ENCODE measurements at places on chromosomes 3 and 15.

DNA sequence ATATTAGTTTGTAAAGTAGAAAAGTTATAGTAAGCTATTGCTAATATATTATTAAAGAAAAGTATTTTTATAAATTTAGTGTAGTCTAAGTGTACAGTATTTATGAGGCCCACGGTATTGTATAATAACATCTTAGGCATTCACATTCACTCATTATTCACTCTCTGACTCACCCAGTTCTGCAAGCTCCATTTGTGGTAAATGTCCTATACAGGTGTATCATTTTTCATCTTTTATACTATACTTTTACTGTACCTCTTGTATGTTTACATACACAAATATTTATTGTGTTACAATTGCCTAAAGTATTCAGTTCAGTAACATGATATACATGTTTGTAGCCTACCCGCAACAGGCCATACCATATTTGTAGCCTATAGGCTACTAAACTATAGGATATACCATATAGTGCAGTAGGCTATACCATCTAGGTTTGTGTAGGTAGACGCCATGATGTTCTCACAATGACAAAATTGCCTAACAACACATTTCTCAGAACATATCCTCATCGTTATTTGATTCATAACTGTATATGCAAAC is 246.8 kb upstream of the ALCAM start:
- DNase-seq, result no peak

DNA sequence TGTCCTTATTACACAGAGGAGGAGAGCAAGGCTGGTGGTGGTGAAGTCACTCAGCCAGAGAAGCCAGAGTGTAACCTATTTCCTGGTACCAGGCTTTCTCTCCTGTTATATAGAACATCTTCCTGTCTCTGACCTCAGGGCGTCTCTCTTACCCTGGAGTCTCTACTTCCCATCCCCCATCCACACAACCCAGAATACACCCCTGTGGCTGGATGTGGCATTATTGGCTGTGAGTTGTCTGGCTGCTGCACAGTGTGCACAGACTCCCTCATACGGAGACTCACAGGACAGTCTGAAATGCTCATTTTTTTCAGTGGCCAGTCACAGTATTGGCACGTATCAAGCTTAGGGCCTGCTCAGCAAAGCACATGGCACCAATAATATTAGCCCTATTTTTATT is 8.6 kb downstream of the PODXL2 start:
- no peak for DNase-seq

GRCh38 chr3:48694610-48695392 is 9.1 kb upstream of the NCKIPSD start:
- DNase-seq, result no peak

GRCh38 chr15:67180514-67181191 is 73.8 kb downstream of the AAGAB start:
- DNase-seq, result no peak

DNA sequence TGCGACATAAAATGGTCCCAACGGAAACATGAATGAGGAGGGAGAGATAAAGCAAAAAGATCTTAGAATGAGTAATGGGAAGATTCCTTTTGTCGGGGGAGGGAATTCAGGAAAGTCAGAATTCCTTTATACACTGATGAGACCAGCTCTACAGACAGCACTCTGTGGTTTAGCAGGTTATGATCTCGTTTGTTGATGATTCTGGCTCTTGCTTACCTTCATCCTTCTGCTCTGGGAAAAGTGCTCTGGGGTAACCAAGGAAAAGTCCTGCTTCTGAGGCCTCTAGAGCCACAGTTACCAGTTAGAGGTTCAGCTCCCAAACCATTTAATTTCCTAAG is 150.7 kb upstream of the NR2E3 start:
- no peak for DNase-seq

DNA sequence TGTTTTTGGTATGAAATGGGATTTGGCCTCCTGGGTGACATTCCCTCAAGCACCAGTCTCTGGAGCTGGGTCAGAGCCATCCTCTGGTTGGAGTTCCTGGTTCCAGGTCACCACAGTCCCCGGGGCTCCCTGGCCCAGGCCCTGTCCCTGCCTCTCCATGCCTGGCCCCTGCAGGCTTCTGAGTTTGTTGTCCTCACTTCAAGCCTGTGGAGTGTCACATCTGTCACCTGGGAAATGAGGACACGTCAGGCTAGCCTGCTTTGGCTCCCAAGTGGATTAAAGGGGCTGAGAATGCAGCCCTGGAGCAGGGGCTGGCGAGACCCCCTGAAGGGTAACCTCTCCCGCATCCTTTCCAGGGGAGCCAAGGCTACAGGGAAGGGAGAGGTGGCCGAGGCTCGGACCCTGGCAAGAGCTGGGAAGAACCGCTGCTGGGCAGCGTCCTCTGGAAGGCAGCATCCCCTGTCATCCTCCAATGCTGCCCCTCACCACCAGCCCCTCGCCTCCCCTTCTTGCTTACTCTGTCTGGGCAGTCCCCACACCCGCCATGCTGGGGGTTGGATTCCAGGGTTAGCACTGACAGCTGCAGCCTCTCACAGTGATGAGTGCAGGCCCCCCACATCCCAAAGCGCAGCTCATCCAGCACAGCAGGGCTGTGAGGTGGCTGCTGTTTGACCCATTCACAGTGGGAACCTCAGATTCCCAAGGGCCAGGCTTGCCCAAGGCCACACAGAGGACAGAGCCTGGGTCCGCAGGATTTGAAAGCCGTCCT is 75.5 kb upstream of the IQSEC1 start:
- DNase-seq, result no peak

- DNase-seq, result no peak
These were observed 7.6 kb downstream of the ZNF639 start for GRCh38 chr3:179330438-179330837.

DNA sequence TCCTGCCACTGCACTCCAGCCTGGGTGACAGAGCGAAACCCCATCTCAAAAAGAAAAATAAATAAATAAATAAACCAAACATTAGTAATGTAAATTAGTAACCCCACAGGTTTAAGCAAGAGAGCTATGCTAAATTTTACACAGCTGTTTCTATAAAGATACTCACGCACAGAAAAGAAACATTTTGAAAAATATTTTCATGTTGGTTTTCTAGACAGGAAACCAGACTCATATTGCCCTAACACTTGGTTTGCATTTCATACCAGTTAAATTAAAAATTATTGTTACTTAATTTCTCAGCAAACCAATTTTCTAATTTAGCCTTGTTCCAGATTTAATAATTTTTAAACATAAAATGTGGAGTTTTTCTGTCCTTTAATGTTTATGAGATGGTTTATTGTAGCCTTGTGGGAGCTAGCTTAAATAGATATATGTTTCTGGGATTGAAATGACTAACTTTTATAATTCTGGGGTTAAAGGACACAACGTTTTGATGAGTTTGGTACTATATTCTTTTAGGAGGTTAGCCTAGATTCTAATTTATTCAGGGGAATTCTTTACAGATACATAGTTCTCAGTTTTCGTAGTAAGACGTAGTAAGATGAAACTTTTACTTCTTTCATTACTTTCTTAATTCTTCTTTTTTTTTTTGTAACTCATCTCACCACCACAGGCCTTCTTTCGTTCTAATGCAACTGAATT is 42.6 kb upstream of the SLC4A7 start:
- DNase-seq, result no peak

DNA sequence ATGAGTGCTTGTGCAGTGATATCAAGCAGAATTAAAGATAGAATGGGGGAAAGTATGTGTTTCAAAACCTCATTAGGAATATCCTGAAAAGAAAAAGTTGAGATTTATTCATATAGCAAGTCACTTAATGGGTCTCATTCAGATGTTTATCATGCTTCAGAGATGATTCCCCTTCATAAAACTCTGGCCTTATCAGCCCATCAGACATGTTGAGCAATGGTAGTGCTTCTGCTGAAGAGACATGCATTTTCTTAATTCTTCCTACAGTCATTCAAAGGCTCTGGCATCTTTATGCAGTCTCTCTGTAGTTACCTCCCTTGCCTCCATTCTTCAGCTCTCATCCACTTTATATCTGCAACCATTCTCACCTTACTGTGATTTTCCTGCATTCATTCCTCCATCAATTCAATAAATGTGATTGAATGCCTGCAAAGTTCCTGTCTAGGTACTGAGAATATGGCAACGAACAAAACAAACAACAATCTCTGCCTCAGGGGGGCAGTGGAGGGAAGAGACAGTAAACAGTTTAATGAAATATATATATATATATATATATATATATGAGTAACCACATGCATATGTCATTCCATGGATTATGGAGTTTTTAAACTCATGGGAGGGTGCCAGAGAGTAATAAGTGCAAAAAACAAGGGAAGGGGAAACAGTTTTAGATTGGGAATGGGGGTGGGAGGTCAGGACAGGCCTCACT is 138.5 kb downstream of the NECTIN3 start:
- no peak for DNase-seq

DNA sequence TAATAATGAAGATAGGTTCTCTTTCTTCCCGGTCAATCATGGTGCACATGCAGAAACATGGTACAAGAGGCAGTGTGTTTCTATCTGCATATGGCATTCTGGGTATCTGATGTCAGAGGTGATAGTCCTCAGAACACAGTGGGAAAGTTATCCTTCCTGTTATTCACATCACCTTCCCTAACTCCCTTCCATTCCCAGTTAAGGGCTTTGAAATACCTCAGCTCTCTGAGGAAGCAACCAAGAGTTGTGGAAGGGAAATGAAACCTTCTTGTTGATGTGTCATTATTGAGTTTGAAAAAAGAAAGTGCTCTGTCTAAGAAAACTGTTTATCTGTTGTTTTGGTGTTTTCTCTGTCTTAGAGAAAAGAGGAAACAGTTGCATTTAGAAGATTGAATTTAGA is 21.9 kb upstream of the P2RY13 start:
- DNase-seq, result peak; percentile 87

DNA sequence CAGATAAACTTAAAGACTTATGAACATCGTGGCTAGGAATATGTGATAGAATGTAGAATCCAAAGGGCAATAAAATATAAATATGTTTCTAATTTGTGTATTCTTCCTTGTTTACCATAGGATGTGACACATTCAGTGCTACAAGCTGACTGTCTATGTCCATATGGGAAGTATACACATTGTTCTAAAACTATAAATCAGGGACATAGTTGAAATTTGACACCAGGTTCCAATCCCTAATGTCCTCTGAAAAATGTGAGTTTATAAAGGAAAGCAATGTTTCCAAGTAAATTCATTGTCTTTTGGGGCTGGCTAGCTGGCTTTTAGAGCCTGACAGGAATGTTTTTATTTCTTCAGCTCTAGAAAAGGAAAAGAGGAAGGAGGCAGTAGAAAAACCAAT is 273.6 kb downstream of the CNTN4 start:
- DNase-seq, result no peak

GRCh38 chr3:187336322-187336721 is 31.9 kb upstream of the RTP4 start:
- no peak for DNase-seq

DNA sequence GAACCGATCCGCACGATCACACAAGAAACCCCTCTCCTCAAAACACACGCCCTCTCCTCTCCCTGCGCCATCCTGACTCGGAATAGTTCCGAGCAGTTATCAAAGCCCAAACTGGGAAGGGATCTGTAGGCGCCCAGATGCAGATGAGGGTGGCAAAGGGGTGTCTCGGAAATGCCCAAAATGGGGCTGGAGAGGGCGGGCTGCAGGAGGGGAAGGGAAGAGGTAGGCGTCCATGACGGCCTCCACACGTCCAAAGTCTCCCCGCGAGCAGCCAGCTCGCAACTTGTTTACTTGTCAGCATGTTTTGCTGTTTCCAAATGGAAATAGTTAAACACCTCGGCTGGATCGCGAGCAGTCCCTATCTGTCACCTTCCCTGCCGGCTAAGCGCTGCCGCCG is 1.5 kb downstream of the NTRK3 start:
- no peak for DNase-seq

- no peak for DNase-seq
These were observed 5.2 kb upstream of the C3orf85 start for GRCh38 chr3:109131276-109131675.

Data from inflammatory macrophage treated with lipopolysaccharide for 4 hours (primary cell).